ENCODE measurements at places on chromosomes 6 and 20.

DNA sequence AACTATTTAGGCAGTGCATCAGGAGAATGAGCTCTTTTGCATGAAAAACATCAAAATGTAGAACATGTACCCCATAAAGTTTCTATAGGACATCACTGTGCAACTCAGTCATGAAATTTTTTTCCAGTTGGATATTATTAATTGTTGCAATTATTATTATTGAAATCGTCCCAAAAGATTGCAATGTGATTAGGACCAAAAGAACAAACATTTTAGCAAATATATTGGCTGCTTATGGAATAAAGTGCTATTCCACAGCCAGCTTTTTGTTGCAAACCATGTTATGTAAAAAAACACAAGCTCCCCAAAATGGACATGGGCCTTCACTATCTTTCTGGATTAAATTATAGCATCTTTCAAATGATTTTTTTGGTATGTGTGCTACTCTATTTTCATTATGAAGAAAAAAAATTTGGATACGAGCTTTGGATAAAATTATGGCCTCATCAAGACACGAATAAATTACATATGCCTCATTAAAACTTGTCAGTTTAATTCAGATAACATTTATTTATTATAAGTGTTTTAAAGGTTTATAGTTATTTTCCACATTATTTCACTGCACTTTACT, 262.7 kb upstream of the TCF21 start:
- no peak for DNase-seq

GRCh38 chr6:84428300-84428907, 201.0 kb upstream of the CEP162 start:
- peak; percentile 78 for DNase-seq

GRCh38 chr6:45838451-45838850, 177.2 kb downstream of the CLIC5 start:
- DNase-seq, result no peak

DNA sequence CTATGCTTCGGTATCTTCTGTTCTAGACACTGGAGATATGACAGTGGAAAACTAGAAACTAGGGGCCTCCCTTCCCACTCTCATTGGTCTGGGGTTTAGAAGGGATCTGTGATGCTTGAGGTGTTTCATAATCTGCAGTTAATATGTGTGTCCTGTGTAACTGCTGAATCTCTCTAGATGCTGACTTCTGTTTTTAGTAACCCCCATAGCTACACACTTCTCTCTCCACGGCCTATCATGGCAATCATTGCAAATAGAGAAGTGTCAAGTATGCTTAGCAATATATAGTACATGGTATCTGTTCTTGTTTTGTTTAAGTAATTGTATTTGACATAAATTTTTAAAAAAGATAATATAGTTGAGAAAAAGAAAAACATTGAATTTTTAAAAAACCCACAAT, 394.6 kb upstream of the MMS22L start:
- no peak for DNase-seq

- DNase-seq, result no peak
Observed at GRCh38 chr20:43323592-43323991, 133.9 kb upstream of the PTPRT start.
